WTC11 (cell line): ENCODE measurements at places on chromosomes 11 and 22.

GRCh38 chr11:85048801-85049200 is 578.3 kb downstream of the DLG2 start:
- DNase-seq: no peak

- DNase-seq: no peak
Observed at GRCh38 chr11:112016088-112016764, 9.0 kb upstream of the DLAT start.

GRCh38 chr11:41301023-41301422 is 158.4 kb downstream of the LRRC4C start:
- no peak for DNase-seq

DNA sequence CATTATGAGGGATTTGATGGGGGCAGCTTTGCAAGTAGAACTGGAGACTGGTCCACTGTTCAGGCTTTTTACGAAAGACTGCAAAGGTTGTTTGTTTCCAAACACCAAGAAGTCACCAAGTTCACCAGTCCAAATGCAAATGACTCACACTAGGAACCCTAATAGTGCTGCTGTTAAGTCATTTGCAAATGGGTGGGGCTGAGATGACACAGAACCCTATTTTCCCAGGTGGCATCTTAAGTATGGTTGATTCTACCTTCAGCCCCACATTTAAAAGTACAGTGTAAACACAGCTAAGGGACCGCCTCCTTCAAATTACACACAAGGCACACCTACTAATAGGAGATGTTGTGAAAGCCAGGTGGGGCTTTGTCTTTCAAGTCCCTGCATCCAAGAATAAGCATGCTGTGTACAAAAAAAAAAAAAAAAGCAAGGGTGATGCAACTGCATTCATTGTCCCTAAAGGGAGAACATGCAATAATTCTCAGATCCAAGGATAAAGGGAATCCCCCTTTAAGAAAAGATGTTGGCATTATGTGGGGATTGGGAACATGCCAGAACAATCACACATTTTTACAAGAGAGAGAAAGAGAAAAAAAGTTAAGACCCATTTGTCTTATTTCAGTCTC is 27.3 kb downstream of the BDNF start:
- no peak for DNase-seq

- no peak for DNase-seq
Observed at GRCh38 chr11:78539506-78539905, 35.2 kb downstream of the NARS2 start.

- peak; percentile 13 for DNase-seq
Observed at GRCh38 chr11:1943576-1943975, 3.6 kb upstream of the MRPL23 start.

- no peak for DNase-seq
Observed at GRCh38 chr22:42892571-42893316, 35.7 kb upstream of the ARFGAP3 start.

- peak; percentile 20 for DNase-seq
Observed at GRCh38 chr11:27291302-27291889, 71.6 kb downstream of the CCDC34 start.

- no peak for DNase-seq
Observed at GRCh38 chr11:93512949-93513667, 30.1 kb downstream of the SMCO4 start.

- DNase-seq: no peak
Observed at GRCh38 chr11:62400760-62401159, 18.1 kb upstream of the SCGB1A1 start.

DNA sequence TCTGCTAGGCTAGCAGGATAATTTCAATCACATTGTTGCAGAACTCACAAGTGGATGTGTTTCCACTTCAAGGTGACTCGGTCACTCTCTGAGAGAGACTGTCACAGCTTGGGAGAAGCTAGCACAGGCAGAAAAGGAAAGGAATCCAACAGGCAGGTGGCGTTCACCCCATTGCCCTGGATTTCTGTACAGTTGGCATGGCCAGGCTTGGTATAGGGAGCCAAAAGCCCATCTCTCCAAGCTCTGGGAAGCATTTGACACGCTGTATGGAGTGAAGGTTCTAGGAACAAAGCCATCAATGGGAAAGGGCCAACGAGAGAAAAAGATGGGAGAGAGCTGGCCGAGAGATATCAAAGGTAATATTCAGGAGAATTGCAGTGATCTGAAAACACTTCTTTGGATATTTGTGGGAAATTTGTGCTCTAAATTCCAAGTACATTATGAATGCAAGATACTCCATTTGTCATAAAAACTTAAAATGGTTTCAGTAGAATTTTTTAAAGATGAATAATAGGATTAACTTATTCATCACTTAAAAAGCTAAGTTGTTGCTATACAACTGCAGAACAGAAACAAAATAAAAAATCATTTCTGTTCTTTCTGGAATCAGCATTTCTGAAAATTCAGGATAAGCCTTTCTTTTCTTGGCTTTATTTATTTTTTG is 223.5 kb upstream of the NTM start:
- no peak for DNase-seq

DNA sequence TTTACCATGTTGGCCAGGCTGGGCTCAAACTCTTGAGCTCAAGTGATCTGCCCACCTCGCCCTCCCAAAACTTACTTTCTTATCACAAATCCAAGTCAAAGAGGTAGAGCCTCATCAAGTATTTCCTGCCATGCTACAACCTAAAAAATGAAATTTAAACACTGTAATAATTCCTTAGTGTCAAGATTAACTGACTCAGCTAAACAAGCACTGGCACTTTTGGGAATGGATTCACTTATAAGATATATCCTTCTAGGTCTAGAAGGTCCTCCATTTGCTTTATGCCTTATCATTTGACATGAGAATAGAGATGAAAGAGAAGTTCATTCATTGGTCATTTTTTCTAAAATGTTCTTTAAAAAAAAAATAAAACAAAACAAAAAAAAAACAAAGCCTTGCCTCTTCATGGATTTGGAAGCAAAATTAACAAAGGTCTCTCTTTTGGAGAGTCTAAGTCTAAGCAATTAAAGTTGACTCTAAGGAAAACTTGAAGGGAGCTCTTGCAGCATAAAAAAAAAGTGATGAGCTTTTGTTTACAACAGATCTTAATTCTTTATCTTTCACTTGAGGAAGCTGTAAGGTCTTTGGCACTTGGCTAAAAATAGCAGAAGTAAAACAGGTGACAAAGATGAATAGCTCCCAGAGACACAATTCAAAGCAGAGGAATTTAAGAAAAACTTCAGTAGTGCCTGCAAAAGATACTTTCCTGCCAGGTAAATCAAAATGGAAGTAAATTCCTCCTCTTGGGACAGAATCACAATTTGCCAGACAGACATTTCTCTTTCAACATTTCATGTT is 50.3 kb downstream of the CADM1 start:
- DNase-seq: no peak

DNA sequence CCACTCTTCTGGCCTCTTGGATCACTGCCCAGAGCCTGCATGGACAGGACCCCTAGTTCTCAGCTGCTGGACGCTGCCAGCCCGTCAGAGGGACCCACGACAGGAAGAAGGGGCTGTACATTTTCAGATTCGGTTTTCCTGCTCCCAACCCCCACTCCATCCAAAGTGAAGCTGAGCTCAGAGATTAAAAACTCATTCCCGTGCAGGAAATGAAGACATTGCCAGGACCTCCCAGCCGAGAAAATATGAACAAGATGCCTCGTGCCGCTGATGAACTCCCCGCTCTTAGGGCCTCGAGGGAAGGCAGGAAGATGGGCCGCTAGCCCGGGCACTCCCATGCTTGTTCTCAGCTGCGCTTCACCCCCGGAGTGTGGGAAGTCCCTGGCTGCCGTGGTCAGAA is 36.1 kb downstream of the RPUSD4 start:
- no peak for DNase-seq

DNA sequence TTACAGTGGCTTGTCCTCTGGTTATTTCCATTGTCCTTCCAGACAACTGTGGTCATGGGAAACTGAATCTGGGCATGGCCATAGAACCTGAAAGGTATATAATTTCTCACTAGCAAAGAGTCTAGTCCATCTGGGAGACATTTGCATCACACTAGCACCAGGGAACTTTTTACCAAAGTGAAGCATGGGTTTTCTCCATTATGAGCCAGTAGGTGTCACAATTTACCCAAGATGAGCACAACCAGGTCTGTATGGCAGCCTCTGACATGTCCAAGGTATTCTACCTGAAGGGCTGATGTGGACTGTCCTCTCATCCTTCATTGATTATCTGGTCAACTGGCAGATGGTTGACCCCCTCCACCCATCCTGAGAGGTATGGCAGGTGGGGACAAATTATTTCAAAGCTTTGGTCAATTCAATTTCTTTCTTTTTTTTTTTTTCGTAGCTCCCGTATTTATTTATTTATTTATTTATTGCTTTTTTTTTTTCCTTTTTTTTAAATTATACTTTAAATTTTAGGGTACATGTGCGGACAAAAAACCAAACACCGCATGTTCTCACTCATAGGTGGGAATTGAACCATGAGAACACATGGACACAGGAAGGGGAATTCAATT is 425.9 kb downstream of the TMEM135 start:
- peak; percentile 12 for DNase-seq

DNA sequence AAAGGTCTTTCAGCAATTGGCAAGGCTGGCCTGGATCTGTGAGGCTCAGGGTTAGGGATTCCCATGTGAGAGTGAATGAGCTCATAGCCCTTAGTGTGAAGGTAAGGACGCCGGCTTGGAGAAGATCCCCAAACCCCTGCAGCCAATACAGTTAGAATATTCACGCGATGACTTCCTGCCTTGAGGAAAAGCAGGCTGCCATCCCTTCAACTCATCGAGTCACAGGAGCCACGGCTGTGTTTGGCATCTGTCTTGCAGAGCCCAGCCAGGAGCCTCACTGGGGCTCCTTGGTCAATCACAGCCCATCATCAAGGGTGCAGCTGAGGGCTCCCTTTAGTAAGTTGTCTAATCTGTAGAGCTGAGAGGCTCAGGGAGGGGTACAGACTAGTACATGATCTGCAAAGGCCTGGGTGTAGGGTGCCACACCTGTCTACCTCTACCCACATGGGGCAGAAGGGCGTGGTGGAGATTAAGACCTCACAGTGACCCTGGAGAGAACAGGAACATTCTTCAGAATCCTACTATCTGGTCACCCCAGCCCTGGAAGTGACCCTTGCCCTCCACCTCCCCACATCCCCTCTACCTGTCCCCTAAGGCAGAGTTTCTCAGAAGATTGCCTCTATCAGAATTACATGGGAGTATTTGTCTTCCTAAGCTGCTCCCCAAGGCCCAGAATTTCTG is 18.5 kb downstream of the IL10RA start:
- no peak for DNase-seq

DNA sequence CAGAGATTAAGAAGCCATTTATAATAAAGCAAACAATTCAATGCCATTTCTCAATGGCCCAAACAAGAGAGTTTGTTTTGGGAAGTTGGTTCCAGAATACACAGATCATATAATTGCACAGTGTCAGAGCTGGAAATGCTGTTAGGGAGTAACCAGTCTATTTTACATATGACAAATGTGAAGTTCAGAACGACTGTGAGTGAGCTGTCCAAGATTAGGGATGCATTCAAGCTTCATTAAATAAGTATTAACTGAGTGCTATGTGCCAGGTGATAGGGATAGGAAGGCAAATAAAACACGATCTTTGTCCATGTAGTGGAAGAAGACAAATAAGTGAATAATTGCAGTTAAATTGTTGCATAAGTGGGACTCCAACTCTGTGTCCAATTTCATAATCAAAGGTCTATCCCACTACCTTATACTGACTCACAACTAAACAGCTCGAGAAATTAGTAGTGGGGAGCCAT is 33.1 kb upstream of the PICALM start:
- DNase-seq: no peak

DNA sequence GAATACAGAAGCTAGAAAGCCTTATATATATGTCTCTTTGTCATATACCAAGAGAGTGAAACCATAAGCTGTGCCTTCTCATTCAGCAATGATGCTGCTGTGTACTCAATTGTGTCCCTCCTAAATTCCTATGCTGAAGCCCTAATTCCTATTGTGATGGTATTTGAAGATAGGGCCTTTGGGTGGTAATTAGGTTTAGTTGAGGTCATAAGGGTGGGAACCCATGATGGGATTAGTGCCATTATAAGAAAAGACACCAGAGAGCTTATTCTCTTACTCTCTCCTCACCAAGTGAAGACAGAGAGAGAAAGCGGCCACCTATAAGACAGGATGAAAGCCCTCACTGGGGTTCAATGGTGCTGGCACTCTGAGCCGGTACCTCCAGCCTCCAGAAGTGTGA is 1191.3 kb upstream of the TENM4 start:
- no peak for DNase-seq

DNA sequence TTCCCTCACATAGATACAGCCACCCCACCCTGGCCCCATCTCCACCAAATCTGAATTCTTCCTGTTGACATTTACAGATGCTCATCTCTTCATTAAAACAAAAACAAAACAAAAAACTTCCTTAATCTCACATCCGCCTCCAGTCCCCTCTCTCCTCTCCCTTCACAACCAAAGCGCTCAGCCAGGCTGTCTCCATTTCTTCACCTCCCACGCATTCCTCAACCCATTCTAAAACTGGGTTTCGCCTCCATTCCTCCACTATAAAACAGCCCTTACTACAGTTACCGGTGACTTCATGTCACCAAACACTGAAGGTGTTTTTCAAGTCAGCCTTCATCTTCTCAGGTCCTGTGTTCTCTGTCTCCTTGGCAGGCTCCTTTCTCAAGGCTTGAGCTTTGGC is 9.6 kb downstream of the BACE1-AS start:
- no peak for DNase-seq

DNA sequence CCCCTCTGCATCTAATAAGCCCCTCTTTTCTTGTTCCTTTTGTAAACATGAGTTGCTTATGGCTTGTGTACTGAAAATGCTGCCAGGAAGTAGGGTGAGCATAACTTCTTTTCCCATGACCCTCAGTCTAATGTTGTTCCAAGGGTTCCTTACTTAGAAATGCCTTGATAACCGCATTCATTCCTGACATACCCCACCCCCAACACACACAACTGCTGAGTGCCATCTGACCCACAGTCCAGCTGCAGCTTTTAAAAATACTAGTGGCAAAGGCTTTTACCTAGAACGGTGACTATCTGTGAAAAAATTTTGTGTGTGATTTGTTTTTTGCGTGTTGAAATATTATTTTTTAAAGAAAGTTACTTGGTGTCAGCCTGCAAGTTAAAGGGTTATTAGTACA is 52.6 kb downstream of the ARHGAP42 start:
- DNase-seq: no peak

DNA sequence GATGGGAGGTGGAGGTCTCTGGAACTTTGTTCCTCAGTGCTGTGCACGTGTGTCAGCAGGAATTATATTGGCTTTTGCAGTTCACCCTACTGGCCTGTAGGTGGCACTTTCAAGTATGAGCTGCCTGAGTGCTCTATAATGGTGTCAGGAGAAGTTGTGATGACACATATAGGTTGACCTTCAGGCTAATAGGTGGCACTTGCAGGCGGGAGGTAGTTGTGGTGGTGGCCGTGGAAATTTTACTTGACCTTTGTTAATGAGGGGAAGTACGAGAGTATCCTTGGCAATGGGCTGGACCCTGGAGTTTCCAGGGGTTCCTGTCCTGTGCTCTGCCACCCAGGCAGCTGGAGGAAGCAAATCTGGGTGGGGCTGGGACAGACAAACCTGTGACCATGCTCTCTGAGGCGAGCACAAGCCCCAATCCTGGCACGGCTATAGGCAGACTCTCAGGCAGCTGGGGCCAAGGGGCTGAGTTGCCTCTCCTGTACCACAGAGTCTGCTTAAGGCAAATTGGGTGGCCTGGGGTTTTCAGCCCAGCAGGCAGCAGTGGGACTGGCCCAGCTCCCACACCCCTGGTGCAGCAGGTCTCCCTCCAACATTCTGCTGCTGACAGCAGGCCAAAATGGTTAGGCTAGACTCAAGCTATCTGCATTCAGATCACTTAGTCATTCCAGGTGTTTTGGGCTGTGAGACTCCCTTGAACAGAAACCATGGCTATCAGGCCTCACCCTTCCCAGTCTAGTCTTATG is 147.5 kb upstream of the CTSC start:
- DNase-seq: peak; percentile 53
